T-helper 17 cell (primary cell): ENCODE measurements at places on chromosomes 2 and 18. TPM values are rescaled to one million over a fixed set of nuclear protein-coding genes. Genes with fewer than 3 reads are reported as not detected.

DNA sequence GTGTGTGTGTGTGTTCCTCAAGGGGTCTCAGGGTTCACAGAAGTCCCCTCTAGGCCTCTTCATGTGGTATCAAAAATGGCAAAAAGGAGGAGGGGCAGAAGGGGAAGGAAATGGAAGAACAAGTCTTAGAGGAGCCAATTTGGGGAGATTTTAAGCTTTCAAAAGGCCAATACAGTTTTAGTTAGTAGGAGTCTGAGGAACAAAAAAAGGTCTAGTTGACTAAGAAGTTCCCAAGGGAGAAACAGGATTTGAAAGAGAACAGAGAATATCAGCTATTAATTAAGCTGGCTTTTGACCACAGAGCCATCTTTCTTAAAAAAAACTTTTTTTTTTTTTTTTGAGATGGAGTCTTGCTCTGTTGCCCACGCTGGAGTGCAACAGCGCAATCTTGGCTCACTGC, 7.1 kb downstream of the RNF125 start:
- DNase-seq, result no peak

The MBD1 gene
- 89.1 TPM for total RNA-seq

DNA sequence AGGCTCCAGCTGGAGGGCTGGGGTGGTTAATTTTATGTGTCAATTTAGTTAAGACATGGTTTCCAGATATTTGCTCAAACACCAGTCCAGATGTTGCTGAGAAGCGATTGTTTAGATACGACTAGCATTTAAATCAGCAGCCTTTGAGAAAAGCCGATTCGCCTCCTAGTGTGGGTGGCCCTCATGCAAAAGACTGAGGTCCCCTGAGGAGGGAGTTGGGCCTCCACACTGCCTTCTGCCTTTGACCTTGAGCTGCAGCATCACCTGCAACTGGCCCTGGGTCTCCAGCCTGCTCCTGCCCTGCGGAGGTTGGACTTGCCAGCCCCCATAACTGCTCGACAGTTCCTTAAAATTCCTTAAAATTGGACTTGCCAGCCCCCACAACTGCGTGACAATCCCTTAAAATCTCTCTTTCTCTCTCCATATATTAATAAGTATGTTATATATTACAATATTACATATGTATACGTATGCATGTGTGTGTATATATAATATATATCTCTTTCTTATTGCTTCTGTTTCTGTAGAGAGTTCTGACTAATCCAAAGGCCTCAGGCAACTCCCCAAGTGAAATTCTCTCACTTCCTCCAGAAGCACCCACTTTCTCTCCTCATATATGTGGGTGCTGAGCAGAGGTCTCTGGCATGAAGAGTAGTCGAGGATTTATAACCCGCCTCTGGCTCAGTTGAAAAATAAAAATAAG, 14.4 kb downstream of the FBLN7 start:
- DNase-seq, result no peak

- no peak for DNase-seq
Measured at GRCh38 chr2:176999301-176999700, 213.3 kb upstream of the HNRNPA3 start.

- DNase-seq, result no peak
Measured at GRCh38 chr18:59792353-59792752, 95.1 kb upstream of the CCBE1 start.

The SP140 gene
- total RNA-seq, result 67.2 TPM

DNA sequence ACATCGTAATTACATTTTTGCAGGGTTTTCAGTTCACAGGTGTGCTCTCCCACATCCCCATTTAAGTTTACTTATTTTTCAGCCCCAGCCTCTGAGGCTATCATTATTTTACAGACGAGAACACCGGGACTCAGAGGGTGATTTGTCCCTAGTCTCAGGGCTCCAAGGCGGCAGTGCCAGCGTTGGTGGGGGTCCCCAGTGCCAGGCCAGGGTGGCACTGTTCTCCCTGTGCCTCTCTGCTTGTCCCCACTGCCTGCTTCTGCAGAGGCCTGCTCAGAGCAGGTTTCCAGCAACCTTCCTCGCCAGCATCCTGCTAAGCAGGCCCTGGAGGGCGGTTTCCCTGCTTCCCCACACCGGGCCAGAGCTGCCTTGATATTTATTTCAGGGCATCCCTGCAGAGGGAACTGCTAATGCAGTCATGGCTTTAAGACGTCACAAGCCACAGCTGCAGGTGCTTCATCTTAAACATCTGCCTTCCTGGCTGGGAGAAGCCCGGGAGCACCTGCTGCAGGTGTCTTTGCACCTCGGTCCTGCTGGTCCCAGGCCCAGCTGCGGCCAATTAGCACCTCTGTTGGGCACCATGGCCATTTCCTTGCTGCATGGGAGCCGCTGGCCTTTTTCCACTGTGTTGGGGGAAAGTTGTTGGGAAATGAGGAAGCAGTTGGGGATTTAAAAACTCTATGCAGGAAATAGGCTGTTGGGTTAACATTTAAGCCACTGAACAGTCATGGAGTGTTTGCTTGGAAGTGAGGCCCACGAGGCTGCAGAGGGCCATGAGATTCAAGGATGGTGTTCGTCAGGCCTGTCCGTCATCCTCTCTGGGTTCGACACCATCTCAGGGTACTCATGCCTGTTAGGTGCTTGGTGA, 22.8 kb downstream of the HPCAL1 start:
- no peak for DNase-seq

- no peak for DNase-seq
Measured at GRCh38 chr2:192004188-192004963, 157.5 kb upstream of the CAVIN2 start.

GRCh38 chr2:136305517-136306192, 187.7 kb upstream of the CXCR4 start:
- DNase-seq, result no peak

DNA sequence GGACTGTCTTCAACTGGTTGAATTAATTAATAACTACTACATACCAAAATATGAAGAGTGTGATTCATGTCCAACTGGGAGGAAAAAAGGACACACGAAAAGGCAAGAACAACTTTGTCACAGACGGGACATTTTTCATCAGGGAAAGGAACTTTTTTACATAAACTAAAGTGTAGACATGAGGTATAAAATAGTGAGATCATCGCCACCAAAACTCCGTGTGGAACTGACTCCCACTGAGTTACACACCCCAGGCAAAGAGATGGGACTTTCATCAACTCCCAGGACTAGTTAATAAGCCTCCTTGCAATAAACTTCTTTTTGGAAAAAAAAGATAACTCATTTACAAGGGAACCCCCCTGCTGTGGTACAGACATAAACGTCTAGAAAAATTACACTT, 12.9 kb upstream of the NMI start:
- no peak for DNase-seq

- DNase-seq, result no peak
Measured at GRCh38 chr18:51171223-51171622, 26.3 kb downstream of the MEX3C start.

DNA sequence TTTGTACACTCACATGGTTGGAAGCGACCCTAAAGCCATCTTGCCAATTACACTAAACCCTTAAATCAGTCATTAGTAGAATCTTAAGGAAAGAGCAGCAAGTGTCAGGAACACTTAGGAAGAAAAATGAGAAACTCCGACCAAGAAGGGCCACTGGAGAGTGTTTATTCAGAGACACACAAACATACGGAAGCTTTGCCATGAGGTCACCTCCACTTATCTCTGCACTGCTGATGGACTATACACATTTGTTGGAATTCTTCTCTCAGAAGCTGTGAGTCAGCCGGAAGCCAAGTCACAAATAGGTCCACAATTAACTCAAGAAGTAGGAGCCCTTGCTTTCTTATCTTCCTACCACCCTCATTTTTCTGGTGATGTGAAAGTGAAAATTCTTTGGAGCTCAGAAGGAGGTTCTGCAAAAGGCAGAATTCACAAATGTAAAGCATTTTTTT, 21.6 kb downstream of the BMP10 start:
- no peak for DNase-seq

The IL1RN gene
- 0.68 TPM for total RNA-seq

DNA sequence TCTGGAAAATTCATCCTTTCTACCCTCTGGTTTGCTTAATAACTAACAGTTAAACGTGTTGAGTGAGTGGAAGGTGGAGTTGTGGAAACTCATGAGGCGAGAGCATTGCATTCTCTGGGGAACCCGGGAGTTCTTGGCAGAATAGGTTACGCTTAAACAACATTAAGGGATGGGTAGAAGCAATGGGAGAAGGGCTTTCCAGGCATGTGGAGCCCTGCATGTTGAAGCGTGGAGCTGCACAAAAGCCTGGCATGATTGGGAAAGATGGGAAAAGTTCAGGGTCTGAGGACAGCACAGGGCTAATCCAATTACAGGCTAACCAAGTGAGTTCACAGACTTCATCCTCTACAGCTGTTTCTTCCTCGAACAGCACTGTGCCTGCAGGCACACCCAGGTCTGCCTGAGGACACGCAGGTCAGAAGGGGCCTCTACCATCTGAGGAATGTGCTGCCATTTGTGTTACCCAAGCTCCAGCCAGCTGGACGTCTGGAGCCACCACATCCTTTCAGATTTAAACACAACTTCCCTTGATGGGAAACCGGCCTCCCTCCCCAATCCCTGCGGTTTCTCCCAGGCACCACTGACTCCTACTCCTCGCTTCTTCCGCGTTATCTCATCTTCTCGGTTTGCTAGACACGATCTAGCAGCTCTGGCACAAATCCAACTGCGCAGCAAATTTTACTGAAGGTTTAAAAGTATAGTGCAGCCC, 164.2 kb downstream of the ANTXR1 start:
- DNase-seq, result no peak

The CAPN13 gene
- not detected for total RNA-seq

GRCh38 chr18:13726972-13727331, 479 bp downstream of the RNMT start:
- peak; percentile 11 for DNase-seq

DNA sequence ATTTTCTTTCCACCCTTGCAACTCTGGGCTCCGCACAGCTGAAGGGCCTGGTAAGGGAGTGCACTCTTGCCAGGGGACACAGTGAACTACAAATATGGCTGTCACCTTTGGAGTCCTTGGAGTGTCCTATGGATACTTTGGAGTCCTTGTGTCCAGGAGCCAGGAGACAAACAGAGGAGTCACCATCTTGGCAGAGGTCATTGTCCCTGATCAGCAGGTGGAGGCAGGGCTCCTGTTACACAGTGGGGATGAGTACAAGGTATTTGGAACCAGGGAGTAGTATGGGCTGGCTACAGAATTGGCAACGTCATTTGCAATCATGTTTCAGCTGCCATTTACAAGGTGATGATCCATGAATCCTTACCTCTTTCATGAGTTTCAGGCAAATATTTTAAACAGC, 132.5 kb downstream of the FAM161A start:
- DNase-seq, result no peak

GRCh38 chr18:48500517-48500916, 38.3 kb upstream of the CTIF start:
- DNase-seq, result no peak

DNA sequence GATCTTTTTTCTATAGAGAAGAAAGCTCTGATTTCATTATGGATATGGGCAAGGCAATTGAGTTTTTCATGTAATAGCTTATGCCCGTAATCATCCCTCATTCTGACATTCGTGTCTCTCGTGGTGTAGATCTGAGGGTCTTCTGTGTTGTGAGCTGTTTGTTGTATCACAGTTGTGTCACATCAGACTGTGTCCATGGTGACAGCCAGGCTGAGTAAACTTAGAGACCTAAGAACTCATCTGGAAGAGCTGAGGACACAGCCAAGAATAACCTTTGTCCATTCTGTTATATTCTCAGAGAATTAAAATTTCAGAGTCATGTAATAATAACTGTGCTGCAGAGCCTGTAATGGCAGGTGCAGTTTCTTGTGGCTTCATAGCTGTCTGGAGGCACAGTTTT, 116.5 kb downstream of the ATP9B start:
- DNase-seq, result no peak

GRCh38 chr2:85418132-85419008, at the start of gene SH2D6:
Gene SH2D6 (plus strand): TSS chr2:85418714. CDS start chr2:85429466, 10,752 bp downstream.
- DNase-seq, result peak; percentile 70

DNA sequence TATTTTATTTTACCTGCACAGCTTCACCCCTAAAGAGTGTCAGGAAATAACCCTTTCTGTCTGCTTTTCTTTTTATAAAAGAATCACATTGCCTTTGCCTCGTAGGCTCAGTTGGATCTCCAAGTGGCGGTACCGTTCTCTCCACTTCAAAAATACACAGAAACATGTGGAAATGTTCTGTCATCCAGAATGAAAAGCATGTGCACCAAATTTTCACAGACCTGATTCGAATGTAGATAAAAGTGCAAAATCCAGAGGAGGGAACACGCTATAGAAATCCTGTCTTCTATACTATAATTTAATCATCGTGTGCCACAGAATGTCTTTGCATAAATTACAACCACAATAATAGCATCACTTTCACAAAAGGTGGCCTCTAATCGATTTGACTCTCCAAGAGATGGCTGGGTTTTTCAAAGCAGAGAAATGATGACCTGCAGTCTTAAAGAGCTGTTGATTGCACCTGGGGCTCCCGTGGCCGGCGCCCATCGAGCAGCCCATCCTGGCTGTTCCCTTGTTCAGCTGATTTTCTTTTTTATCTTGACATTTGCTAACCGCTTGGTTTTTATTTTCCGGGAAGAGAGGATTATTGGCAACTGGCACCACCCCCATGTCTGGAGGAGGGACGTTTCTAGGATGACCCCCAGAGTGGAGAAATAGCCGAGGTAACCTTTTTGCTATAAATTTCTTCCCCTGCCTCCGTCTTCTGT, 290.2 kb downstream of the SOX11 start:
- DNase-seq, result no peak

- DNase-seq, result no peak
Measured at GRCh38 chr2:145652036-145652435, 1132.1 kb upstream of the ZEB2 start.

GRCh38 chr2:197159661-197160211, 150.8 kb downstream of the ANKRD44 start:
- DNase-seq, result no peak

The VSNL1 gene
- not detected for total RNA-seq

The LNPK gene
- total RNA-seq, result 21.0 TPM

- DNase-seq, result no peak
Measured at GRCh38 chr2:38244301-38244700, 132.8 kb downstream of the ATL2 start.

GRCh38 chr18:43141208-43141607, 25.7 kb upstream of the RIT2 start:
- no peak for DNase-seq

The DYNAP gene
- not detected for total RNA-seq

DNA sequence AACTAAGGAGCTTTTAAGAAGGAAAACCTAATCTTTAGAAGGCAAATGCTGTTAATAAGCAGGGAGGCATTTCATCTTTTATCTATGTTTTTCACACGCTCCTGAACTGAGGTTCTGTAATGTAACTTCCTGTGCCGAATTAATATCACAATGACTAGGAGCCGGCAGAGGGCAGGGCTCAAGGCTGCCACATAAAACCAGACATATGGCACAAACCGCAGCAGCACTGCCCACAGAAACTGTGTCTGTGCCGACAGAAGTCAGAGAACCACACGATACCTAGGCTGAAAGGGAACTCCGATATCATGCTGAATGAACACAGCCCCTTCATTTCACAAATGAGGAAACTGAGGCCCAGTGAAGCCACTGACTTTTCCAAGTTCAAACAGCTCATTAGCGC, 112.1 kb downstream of the EIPR1 start:
- no peak for DNase-seq

The ZNF24 gene
- total RNA-seq, result 67.4 TPM
